Left renal cortex interstitium (tissue), 4 donors: ENCODE measurements at places on chromosomes 16 and 17.

- no peak for DNase-seq
Observed at GRCh38 chr16:67481561-67482232, 740 bp upstream of the ATP6V0D1 start.

DNA sequence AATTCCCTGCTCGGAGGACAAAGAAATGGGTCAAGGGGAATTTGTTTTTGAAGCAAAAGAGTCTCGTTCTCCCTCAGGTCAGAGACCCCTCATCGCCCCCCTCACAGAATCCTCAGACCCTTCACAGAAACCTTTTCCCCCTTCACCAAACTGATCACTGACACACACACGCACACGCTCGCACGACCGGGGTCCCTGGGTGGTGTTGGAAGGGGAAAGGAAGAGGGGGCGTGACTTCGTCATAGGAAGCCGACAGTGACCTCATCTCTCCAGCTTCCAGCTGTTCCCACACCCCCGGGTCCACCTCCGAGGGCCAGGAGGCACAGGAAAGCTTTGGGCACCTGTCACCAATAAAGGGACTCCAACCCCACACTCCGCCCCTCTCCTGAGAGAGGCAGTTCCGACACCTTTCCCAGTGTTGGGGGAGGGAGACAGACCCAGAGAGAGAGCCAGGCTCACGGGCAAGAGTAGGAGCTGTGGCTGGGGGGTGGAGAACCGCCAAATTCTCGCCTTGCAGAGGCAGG, 1.2 kb downstream of the ASGR1 start:
- DNase-seq, result no peak

- no peak for DNase-seq
Observed at GRCh38 chr17:34201225-34201624, 53.9 kb upstream of the CCL2 start.

DNA sequence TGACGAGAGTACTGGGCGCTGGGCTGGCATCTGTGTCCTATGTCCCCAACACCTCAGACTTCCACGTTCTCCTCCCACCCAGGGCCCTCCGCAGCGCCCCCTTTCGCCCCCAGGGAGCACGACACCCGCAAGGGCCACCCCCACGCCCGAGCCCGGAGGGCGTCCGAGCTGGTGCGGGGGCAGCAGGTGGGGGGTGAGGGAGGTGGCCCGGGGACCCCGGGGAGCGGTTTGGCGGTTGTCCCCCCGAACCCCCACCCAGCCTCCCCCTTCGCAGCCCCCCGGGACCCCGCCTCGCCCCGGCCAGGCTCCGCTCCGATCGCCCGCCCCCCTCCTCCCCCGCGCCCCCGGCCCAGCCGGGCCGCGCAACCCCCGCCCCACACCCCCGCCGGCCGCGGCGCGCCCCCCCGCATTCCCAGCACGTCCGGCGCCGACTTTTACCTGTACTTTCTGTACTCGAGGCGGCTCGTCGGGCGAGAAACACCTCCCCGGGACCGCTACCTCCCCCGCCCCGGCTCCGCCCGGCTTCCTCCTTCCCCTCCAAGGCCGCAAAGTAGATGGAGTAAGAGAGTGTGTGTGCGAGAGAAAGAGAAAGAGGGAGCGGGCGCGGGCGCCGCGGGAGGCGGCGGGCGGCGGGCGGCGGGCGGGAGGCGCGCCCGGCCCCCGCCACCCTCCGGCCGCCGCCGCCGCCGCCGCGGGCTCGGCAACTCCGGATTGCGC, 901 bp downstream of the CDYL2 start:
- no peak for DNase-seq

GRCh38 chr16:70746040-70746707, 54.8 kb downstream of the VAC14 start:
- no peak for DNase-seq

DNA sequence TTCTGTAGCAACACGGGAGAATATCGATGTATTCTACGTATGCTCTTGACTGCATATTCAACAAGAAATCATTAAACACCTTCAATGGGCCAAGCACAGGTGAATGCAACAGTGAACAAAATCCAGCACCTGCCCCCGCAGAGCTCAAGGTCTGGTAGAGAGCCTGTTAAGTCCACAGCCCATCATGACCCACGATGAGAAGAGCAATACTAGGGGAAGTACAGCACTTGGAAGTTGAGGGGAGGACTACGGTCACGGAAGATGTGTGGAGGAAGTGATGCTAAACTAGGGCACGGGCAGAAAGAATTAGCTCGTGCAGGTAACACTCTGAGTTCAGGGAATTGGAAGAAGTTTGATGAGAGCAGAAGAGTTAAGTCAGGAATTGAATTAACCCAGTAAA, 253.6 kb downstream of the HAPSTR1 start:
- DNase-seq, result no peak

DNA sequence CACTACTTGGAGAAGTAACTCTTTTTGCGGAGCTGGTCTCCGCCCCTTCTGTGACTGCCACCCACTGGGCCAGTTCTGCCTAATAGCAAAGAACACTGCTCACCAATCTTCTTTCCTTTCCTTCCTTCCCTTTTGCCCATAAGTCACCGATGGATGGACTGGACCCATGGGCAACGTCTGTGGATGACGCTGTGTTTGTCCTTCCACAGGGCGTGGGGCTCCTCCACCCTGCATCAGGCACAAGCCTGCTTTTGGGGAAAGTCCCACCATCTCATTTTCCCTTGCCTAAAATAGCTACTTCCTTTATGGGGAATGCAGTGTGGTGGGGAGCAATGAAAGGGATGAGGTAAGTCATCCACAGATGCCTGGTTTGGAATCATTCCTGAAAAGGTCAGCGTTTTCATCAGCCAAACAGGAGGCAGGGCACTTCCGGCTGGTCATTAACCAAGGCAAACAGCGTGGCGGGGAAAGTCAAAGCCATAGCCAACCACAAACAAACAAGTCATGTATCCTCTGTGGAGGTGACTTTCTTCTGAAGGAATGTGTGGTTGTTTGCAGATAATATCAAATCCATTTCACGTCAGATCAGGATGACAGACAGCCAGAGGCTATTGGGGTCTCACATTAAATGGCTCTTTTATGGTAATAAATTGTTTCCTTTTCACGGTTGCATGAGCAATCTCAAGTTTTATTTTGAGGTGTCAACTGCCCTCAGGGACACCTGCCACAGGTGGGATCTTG, 30.7 kb upstream of the MED9 start:
- DNase-seq, result peak; percentile 34

DNA sequence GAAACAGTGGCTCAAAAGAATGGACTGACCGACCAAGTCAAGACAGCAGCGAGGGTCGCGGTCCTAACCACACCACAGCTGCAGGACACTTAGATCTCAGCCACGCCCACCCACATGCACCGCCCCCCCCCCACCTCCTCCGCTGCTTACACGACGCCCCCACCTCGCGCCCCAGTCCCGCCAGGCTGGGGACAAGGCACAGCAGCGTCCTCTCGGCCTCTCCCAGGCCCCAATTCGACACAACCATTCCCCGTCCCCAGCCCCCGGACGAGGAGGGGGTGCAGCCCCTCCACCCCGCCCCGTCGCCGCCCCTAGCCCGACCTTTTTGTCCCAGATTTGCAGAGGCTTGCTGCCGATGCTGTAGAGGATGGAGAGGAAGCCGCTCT, 477 bp downstream of the CFAP20 start:
- DNase-seq, result no peak

DNA sequence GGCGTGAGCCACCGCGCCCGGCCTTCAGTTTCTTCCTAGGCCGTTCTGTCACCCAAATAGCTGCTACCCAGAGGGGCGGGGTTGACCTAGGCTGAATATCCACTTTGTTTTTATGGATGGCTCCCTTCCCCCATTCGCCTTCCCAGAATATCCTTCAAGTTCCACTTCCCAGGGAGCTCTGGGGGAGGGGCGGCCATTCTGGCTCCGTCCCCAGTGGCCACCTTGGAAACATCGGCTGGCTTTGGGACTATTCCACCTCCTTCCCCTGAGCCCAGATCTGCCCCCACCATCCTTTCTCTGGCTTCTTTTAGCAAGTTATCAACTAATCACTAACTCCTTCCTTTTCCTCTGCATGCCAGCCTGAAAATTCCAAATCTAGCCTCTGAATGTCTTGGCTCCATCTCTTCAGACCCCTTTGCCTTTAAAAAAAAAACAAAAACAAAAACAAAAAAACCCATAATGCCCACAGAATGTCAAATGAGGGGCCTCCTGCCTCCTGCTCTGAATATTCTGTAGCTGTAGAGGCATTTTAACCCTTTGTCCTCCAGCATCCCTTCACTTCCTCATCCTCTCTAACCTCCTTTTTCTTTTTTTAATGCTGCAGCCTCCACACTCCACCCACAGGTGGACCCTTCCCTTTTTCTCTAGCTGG, 6.4 kb downstream of the ATP1B2 start:
- DNase-seq, result no peak

GRCh38 chr17:27793906-27794569, 6.3 kb downstream of the NOS2 start:
- no peak for DNase-seq

GRCh38 chr16:86101897-86102157, 202.9 kb downstream of the IRF8 start:
- no peak for DNase-seq

DNA sequence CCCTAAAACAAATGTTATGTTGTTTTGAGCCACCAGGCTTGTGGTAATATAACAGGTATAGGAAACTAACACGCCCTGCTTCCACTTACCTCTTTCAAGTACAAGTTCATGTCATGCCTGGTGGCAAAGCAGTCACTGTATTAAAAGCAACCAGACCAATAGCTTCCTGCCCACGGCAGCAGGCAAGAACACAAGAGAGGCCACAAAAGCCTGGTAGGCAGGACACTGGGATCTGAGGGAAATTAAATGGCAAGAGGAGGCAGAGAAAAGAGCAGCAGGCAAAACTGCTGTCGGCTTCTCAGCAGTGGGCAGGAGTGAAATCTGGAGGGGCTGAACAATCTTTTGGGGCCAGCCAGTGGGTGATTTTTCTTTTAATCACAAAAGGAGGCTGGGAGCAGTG, 2.2 kb downstream of the CYTH1 start:
- no peak for DNase-seq

GRCh38 chr17:76540381-76541300, 797 bp downstream of the PRCD start:
- peak; percentile 96 for DNase-seq

DNA sequence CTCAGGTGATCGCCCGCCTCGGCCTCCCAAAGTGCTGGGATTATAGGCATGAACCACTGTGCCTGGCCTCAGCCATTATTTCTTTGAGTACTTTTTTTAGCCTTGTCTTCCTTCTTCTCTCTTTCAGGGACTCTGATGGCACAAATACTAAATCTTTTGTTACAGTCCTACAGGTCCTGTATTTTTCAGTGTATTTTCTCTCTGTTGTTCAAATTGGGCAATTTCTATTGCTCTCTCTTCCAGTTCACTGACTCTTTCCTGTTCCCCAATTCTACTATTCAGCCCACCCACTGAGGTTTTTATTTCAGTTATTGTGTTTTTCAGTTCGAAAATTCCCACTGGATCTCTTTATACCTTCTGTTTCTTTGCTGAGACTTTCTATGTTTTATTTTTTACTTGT, 7.5 kb upstream of the DOK4 start:
- no peak for DNase-seq

DNA sequence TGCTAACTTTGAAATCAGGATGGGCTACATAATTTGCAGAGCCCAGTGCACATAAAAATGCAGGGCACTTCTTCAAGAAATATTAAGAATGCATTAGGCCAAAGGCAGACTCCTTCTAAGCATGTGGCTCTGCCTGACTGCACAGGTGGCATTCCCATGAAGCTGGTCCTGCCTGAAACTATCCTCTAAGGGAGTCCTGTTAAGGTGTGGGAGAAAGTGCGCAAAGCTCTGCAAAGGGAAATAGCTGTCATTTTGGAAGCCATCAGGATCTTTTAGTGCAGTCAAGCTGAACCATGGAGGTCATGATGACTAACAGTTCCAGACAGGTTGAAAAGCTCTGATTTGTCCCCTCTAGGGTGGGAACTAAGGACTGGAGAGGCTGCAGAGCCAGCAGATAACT, 41.9 kb upstream of the CRHR1 start:
- DNase-seq, result no peak

DNA sequence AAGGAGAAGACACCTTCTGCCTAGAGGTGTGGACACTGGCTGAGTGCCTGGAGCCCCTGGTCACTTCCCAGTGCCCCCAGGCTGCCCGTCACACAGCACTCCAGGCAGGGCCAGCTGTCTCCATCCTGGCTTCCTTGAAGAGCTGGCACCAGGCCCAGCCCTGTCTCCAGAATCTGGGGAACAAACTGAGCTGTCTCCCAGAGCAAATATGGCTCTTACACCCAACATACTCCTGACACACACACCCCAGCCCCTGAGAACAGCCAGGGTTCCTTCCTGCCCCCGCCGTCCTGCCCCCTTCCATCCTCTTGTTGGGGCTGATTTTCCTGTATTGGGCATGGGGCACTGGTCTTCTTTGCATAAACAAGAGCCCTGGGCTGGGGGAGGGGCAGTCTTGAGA, 9.1 kb downstream of the NHERF1 start:
- no peak for DNase-seq

- DNase-seq, result no peak
Observed at GRCh38 chr16:6605490-6605889, 727.2 kb upstream of the RBFOX1 start.

- no peak for DNase-seq
Observed at GRCh38 chr17:57151798-57152197, 66.8 kb downstream of the AKAP1 start.

GRCh38 chr17:77613627-77614026, 344.9 kb upstream of the TNRC6C start:
- DNase-seq, result no peak

GRCh38 chr16:20884240-20884556, 16.0 kb downstream of the DCUN1D3 start:
- DNase-seq, result no peak

DNA sequence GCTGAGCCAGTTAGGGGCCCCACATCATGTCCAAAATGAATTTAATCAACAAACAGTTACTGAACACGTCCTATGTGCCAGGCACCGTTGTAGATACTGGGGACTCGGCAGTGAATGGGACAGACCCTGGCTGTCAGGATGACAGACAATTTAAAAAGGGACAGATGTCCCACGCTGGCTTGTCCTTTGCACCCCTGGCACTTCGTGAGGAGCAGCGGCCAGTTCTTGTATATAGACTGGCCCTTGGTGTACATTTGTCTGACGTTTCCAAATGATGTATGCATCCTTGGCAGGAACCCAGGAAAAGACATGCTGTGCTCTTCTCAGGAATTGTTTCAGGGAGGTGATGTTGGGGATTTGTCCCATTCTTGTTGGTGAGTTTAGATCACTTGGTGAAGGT, 21.1 kb downstream of the IL4R start:
- DNase-seq, result no peak

- no peak for DNase-seq
Observed at GRCh38 chr16:10485698-10486382, 94.6 kb downstream of the EMP2 start.

DNA sequence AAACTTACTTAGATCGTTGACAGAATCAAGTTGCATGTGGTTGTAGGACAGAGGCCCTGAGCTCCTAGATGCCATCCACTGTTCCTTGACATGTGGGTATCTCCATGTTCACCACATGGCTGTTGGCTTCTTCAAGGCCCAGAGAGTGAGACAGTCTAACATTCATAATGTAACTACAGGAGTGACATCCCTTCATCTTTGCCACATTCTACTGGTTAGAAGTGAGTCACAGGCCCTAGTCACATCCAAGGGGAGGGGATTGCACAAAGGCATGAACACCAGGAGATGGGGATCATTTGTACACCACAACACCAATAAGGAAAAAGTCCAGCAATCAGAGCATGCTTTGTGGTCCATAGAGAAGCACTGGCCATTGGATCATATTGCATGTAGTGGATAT, 56.6 kb downstream of the WSCD1 start:
- DNase-seq, result no peak
